ENCODE measurements at places on chromosomes 6 and 20.

DNA sequence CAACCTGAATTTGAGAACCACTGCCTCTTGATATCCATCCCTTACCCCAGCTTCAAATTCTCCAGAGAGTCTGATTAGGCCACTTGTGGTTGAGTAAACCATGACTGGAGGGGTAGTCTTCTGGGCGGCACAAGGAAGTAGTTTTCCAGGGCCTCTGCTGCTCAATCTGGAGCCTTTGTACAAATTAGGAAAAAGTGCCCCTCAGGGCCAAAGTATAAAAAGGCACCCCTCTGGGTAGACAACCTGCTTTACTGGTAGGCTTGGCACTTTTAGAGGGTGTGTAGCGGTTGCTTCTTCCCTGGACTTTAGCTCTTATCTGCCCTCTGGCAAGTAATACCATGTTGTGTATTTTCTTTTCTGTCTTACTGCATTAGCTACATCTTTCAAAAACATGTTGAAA is 32.9 kb upstream of the RPL7L1 start:
- DNase-seq: no peak

DNA sequence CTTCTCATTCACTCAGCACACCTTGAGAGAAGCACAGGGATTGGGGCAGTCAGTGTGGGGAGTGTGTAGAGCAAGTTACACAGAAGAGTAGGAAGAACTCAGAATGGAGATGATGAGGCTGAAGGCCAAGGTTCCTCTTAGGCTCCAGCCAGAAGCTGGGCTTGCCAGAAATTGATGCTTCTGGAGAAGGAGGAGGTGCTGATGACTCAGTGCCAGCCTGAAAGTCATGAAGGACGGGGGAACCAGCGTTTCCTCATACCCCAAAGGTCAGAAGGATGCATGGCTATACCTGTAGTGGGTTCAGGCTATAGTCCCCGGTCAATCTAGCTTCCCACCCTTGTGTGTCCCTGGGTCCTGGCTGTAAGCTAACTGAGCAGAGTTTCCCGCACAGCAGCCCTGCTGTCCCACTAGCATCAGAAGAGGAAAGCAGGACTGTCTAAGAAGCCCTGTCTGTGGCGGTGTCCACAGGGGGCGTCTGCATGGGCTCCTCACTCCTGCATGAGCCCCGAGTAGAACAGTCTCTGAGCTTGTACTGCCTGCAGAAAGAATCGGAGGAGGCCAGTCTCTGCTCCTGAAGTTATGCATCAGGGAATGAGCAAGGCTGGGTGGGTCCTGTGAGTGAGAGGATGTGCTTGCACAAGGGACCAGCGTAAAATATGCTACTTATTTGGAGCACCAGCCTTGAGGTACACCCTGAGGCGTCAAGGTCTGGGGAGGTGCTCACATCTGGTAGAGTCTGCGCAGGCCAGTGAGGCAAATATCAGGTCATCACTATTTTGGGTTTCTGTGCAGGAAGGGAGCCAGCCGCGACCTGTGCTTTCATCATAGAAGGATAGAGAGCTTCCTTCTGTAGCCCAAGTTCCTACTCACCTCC is 148.5 kb downstream of the MRPL14 start:
- DNase-seq: no peak

DNA sequence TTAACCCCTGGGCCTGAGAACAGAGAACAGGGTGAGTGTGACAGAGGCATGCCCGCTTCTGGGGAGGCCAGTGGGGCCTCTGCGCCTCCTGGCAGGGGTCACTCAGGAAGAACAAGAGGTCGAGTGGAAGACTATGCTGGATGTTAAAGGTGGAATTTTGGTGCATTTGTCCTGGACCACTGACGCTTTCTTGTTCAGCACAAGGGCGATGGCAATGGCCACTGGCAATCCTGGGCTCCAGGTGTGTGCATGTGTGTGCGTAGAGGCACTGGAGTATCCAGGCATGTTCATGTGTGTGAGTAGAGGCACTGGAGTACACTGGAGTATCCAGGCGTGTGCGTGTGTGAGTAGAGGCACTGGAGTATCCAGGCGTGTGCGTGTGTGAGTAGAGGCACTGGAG is 23.5 kb upstream of the NPBWR2 start:
- DNase-seq: no peak

GRCh38 chr6:35566794-35567193 is 54.1 kb upstream of the TULP1 start:
- DNase-seq: no peak

DNA sequence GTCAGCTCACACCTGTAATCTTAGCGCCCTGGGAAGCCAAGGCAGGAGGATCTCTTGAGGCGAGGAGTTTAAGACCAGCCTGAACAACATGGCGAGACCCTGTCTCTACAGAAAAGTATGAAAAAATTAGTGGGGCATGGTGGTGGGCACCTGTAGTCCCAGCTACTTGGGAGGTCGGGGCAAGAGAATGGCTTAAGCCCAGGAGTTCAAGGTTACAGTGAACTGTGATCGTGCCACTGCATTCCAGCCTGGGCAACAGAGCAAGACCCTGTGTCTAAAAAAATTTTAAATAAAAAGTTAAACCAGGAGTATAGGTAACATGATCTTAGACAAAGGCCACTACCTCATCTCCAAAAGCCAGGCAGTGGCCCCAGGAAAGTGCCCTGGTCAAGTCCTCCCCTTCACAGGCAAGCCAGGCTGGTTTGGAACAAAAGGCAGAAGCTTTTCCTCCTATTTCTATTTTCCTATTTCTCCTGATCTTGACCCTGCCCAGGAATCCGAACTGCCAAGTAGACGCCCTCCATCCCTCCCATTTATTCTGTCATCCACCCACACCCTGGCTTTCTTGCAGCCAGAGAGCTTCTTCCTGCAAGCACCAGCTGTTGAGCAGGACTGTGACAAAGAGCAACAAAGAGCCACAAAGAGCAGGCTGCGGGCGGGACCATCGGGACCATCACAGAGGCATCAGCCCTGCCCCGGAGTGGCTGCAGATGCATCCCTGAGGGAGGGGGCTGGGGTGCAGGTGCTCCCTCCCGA is 149.9 kb upstream of the AFDN start:
- no peak for DNase-seq

- no peak for DNase-seq
Measured at GRCh38 chr6:163985710-163986109, 571.2 kb downstream of the QKI start.

- DNase-seq: no peak
Measured at GRCh38 chr20:52905241-52905994, 66.7 kb upstream of the TSHZ2 start.

- no peak for DNase-seq
Measured at GRCh38 chr6:80547827-80548226, 441.4 kb downstream of the BCKDHB start.

DNA sequence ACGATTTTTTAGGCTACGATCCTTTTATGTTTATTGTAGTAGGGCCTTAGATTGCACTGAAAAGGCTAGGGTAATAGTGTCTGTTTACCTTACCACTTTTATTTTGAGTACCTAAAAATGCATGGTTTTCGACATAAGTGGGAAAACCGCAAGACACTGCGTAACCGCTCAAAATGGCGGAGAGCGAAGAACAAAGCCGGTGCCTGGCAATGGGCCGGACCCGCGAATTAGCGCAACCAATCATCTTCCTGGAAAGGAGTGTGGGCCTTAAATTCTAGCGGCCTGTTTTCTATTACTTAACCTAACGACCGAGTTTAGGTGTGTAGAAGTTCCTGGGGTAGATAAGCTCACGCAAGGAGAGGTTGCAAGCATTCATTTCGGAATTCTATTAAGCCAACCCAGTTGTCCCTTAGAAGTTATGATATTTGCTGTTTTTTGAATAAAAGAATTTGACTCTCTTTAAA is 118.0 kb downstream of the HFE start:
- peak; percentile 95 for DNase-seq

DNA sequence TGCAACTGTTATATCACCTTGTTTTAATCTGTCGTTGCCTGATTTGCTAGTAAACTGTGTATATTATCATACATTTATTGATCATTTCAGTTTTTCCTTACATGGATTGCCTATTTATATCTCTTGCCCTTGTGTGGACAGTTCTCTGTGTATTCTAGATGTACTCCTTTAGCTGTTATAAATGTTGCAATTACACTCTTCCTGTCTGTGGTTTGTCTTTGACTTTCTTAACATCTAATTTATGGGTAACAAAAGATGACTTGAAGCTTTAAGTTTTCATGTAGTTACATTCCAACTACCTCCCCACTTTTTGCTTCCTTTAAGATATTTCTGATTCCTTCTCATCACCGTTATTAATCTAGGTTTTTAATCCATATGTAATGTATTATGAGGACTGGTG is 22.6 kb downstream of the PLCB1 start:
- DNase-seq: no peak

- no peak for DNase-seq
Measured at GRCh38 chr6:158474961-158475343, 84.9 kb upstream of the TMEM181 start.

DNA sequence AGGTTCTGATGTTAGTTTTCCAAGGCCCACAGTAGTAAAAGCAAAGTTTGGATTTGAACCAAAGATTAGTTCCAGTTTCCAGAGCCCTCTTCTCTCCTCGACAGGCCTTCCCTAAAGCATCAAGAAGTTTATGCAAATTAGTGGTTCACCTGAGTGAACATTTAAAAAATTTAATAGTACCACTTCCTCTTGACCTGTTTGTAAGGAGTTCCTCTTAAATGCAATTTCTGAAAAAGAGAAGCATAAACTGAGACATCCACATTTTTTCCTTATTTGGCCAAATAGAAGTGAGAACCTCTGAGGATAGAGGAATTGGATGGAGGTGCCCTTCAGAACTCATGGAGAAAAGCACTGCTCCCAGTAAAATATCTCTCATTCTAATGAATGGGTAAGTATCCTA is 1.2 kb upstream of the DSE start:
- DNase-seq: peak; percentile 23
